HFFc6 (cell line): ENCODE measurements at places on chromosomes 6 and 20. TPM values are rescaled to one million over a fixed set of nuclear protein-coding genes. Genes with fewer than 3 reads are reported as not detected.

DNA sequence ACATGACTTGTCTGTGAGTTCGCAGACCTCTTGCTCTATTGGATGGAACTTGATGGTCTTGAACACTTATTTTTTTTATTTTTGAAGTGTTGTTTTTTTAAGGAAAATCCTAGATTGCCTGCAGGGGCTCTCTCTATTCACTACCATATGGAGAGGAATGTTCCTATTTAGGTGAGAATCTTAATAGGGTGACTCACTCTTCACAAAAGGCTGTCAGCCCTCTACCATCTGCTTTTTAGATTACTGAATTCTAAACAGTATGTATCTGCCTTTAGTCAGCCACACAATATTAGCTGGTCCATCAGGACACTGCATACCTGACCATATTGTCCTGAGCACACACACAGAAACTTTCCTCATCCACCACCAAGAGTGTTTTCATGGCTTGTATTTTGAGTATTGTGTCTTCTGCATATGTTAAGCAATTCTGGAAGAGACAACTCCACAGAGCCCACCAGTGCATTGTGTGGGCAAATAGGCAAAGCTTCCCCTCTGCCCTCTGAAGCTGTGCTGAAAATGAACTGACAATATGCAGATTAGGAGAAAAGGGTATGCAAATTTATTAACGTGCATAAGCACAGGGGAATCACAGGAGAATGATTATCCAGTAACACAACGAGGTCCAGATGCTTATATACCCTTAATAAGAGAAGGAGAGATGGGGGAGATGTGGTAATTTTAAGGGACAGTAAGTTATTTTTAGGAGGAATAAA lies 6.6 kb upstream of the BTBD9 start:
- DNase-seq, result peak; percentile 16

DNA sequence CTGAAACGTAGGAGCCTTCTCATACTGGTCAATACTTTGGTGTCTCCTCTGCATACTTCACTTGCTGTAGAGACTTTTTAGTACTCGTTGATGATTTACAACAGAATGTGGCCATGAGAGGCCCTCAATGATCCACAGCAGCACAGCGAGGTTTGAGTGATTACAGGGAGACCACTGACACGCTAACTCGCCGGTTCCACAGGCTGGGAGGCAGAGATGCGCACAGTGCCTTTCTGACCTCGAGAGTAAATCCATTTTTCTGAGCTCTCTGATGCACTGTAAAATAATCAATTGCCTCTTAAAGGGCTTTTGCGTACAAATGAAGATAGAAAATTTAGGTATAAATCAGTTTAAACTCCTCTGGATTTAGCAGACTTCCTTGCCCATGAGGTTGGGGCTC lies 56.2 kb upstream of the TBC1D7 start:
- DNase-seq, result no peak

DNA sequence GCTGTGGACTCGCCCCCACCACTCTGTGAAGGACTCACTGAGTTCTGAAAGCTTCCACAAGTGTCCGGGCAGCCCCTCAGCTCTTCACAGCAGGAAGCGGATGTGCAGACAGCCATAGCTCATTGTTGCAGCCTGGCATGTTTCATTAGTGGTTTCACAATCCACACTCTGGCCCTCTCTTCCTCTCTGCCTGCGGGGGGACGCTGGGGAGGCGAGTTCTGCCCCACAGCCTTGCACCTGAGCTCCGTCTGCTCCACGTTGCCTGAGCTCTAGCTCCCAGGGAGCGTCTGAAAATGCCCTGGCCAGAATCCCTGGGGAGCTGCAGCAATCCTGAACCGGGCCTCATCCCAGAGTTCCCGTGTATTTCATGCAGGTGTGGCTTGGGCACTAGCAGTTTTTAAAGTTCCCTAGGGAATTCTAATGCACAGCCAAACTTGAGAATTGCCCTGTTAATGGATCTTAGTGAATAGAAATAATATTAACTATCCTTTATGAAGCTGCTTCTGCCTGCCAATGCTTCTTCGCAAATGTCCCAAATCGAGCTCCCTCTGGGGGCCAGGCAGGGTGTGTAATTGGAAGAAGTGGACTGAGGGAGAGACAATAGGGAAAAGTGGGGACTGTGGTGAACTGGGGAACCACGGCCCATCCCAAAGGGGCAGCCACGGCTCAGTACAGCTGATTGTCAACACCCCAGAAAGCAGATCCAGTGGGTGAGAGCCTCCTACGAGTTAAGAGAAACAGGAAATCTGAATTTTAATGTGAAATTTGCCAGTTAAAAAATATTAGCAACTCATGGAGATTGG lies 51.5 kb downstream of the CTCFL start:
- no peak for DNase-seq

Gene CDH4
- 5.0 to 11.3 TPM (median 5.7 TPM) in 3 replicates for total RNA-seq

- no peak for DNase-seq
Measured at GRCh38 chr20:59912609-59913008, 20.8 kb downstream of the SYCP2 start.

DNA sequence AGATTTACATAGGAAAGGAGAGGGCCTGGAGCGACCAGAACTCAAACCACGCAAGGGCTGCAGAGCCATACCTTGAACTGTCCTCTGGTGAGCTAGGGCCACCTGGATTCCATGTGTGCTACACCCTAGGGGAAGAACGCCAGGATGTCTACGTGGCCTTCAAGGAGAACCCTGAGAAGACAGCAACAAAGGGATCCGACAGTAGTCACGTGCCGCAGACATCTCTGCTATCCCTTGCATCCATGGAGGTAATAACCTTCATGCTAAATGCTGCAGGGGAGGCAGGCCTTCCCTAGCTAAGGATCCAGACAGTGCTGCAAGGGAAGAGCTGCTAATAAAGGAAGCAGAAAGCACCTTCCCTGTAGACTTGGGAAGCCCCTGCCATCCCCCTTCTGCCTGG lies 52.9 kb downstream of the NOL4L start:
- no peak for DNase-seq

DNA sequence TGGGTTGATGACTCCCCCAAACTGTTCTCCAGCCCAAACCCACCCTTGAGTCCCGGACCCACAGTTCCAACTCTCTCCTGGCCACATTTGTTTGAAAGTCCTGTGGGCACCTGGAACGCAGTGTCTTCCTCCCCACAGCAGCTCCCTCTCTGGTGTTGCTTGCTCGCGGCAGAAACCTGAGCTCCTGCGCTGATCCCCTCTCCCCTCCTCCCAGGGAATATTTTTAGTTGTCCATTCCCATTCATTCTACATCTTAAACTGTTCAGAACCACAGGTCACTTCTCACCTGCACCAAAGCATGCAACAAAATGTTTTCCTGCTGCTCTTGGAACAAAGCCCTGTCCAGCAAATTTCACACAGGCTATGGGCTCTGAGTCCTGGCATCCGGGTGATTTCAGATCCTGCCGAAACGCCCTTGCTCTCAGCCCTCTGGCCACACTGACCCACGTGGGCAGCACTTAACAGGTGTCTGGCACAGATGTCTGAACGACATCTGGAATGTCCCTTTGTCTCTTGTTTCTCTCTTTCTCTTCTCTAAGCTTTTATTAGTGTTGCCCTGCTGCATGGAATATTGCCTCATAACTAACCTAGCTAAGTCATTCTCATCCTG lies 27.0 kb upstream of the PMEPA1 start:
- DNase-seq, result no peak
